A549 treated with DMSO at 1 μM for 4 hours (cell line): ENCODE measurements at places on chromosomes 3 and 15. TPM values are rescaled to one million over a fixed set of nuclear protein-coding genes. Genes with fewer than 3 reads are reported as not detected.

The ADGRG7 gene
- not detected in 5 replicates for total RNA-seq

The PLCL2 gene
- 6.4 to 8.8 TPM (median 7.1 TPM) in 5 replicates for total RNA-seq

The RNF13 gene
- 34.4 to 49.6 TPM (median 43.0 TPM) in 5 replicates for total RNA-seq

The ATP8B4 gene
- 0.80 to 1.6 TPM (median 0.84 TPM) in 5 replicates for total RNA-seq

The C3orf62 gene
- 1.8 to 2.5 TPM (median 2.0 TPM) in 5 replicates for total RNA-seq

The FBXW12 gene
- total RNA-seq = not detected in 5 replicates

The ZNF660 gene
- total RNA-seq = not detected in 5 replicates

The CHST13 gene
- 0.25 to 1.0 TPM (median 0.67 TPM) in 5 replicates for total RNA-seq

The HMG20A gene
- 26.7 to 33.3 TPM (median 31.2 TPM) in 5 replicates for total RNA-seq

The TGM5 gene
- not detected in 5 replicates for total RNA-seq

The GPR27 gene
- 2.6 to 4.0 TPM (median 3.1 TPM) in 5 replicates for total RNA-seq

The MYLK gene
- 12.3 to 16.6 TPM (median 15.2 TPM) in 5 replicates for total RNA-seq

The RLBP1 gene
- total RNA-seq = not detected in 5 replicates

The C15orf62 gene
- 0.07 to 0.14 TPM (median 0.12 TPM) in 4 of 5 replicates, not detected in the other for total RNA-seq

The RPLP1 gene
- 3,311 to 3,917 TPM (median 3,774 TPM) in 5 replicates for total RNA-seq

The ABHD5 gene
- 17.4 to 20.4 TPM (median 19.7 TPM) in 5 replicates for total RNA-seq

The AMT gene
- total RNA-seq = 0.24 to 0.62 TPM (median 0.26 TPM) in 5 replicates

The LHFPL4 gene
- total RNA-seq = 0.06 to 0.15 TPM (median 0.08 TPM) in 5 replicates

The PLSCR2 gene
- total RNA-seq = 0.21 TPM in 1 of 5 replicates, not detected in the others

The ANKRD63 gene
- 0.11 to 0.28 TPM (median 0.20 TPM) in 5 replicates for total RNA-seq

The ERC2 gene
- 0.10 to 0.30 TPM (median 0.23 TPM) in 3 of 5 replicates, not detected in the others for total RNA-seq

The GREM1 gene
- 8.3 to 21.2 TPM (median 9.4 TPM) in 5 replicates for total RNA-seq

The AMIGO3 gene
- total RNA-seq = 0.48 to 0.91 TPM (median 0.61 TPM) in 5 replicates

The CPLX3 gene
- total RNA-seq = 0.06 TPM in 1 of 5 replicates, not detected in the others

The STRIT1 gene
- not detected in 5 replicates for total RNA-seq

The SCAMP5 gene
- total RNA-seq = 12.3 to 15.8 TPM (median 14.0 TPM) in 5 replicates

The POLQ gene
- 7.0 to 8.3 TPM (median 7.5 TPM) in 5 replicates for total RNA-seq

The TRIM69 gene
- total RNA-seq = 3.8 to 7.7 TPM (median 6.0 TPM) in 5 replicates

The CA12 gene
- 148 to 178 TPM (median 172 TPM) in 5 replicates for total RNA-seq

The ARGFX gene
- total RNA-seq = not detected in 5 replicates

The ITIH4 gene
- total RNA-seq = 0.38 to 1.6 TPM (median 0.84 TPM) in 5 replicates

The COX5A gene
- 438 to 570 TPM (median 551 TPM) in 5 replicates for total RNA-seq

The CD200R1 gene
- 0.06 to 0.10 TPM (median 0.06 TPM) in 3 of 5 replicates, not detected in the others for total RNA-seq

The MTFMT gene
- 23.7 to 29.0 TPM (median 25.8 TPM) in 5 replicates for total RNA-seq

The P2RY12 gene
- not detected in 5 replicates for total RNA-seq

The CLSTN2 gene
- 0.03 to 0.13 TPM (median 0.05 TPM) in 4 of 5 replicates, not detected in the other for total RNA-seq

The CHST2 gene
- total RNA-seq = 0.57 to 1.1 TPM (median 0.81 TPM) in 5 replicates

The SMCO1 gene
- not detected in 5 replicates for total RNA-seq

The SLC41A3 gene
- 22.6 to 30.0 TPM (median 23.7 TPM) in 5 replicates for total RNA-seq

The NCKIPSD gene
- 6.6 to 10.6 TPM (median 9.0 TPM) in 5 replicates for total RNA-seq

The CFAP92 gene
- total RNA-seq = 0.05 TPM in 2 of 5 replicates, not detected in the others

The HIGD2B gene
- total RNA-seq = 0.09 TPM in 1 of 5 replicates, not detected in the others

The A4GNT gene
- not detected in 5 replicates for total RNA-seq

The STARD5 gene
- total RNA-seq = 1.6 to 2.2 TPM (median 1.9 TPM) in 5 replicates

The IL17RE gene
- total RNA-seq = 0.76 to 1.1 TPM (median 0.95 TPM) in 5 replicates

The NLGN1 gene
- total RNA-seq = not detected in 5 replicates

The ATP1B3 gene
- 170 to 207 TPM (median 200 TPM) in 5 replicates for total RNA-seq

The SPATA12 gene
- total RNA-seq = 0.45 to 0.64 TPM (median 0.52 TPM) in 5 replicates

The RAD54L2 gene
- 4.4 to 5.9 TPM (median 4.9 TPM) in 5 replicates for total RNA-seq

The TICRR gene
- total RNA-seq = 12.9 to 16.4 TPM (median 14.2 TPM) in 5 replicates

The NR1D2 gene
- total RNA-seq = 6.2 to 8.6 TPM (median 7.3 TPM) in 5 replicates

The COL6A6 gene
- total RNA-seq = not detected in 5 replicates

The DHX30 gene
- 44.0 to 50.0 TPM (median 48.0 TPM) in 5 replicates for total RNA-seq

The LRRC58 gene
- 15.2 to 22.1 TPM (median 19.3 TPM) in 5 replicates for total RNA-seq

The SSUH2 gene
- total RNA-seq = 0.47 to 1.0 TPM (median 0.90 TPM) in 5 replicates

The ACTRT3 gene
- total RNA-seq = 2.4 to 3.2 TPM (median 2.9 TPM) in 5 replicates

The EXD1 gene
- total RNA-seq = 0.07 TPM in 1 of 5 replicates, not detected in the others

The SOX14 gene
- total RNA-seq = not detected in 5 replicates
